Vagina (tissue), 2 donors: ENCODE measurements at places on chromosomes 11 and 22. TPM values are rescaled to one million over a fixed set of nuclear protein-coding genes. Genes with fewer than 3 reads are reported as not detected.

- H3K36me3 ChIP-seq: no peaks in the 10 kb centered on the region
- H3K4me1 ChIP-seq: peaks cover 32% of the 10 kb centered on the region
- no peak overlapping the region for H3K27ac ChIP-seq
- no peak overlapping the region for H3K4me3 ChIP-seq
Observed at GRCh38 chr11:72744474-72744873, 7.7 kb downstream of the ARAP1 start.

GRCh38 chr11:131397675-131398074 lies 27.3 kb downstream of the NTM start:
- H3K27me3 ChIP-seq: no peaks in the 10 kb centered on the region
- no peak for DNase-seq
- no peak overlapping the region for H3K4me3 ChIP-seq
- no peaks in the 10 kb centered on the region for H3K4me1 ChIP-seq

Gene RTN4RL2
- total RNA-seq: 2.0 TPM

GRCh38 chr11:112882494-112883381 lies 78.5 kb upstream of the NCAM1 start:
- no peaks in the 10 kb centered on the region for H3K27me3 ChIP-seq
- H3K4me1 ChIP-seq: peaks cover 26% of the 10 kb centered on the region
- no peak overlapping the region for H3K27ac ChIP-seq
- no peaks in the 10 kb centered on the region for H3K36me3 ChIP-seq
- no peak for DNase-seq

Gene SLC22A12
- not detected for total RNA-seq

- H3K36me3 ChIP-seq: no peaks in the 10 kb centered on the region
- DNase-seq: no peak
- no peak overlapping the region for H3K4me3 ChIP-seq
- no peaks in the 10 kb centered on the region for H3K27me3 ChIP-seq
- no peak overlapping the region for H3K27ac ChIP-seq
Observed at GRCh38 chr22:37357446-37358075, 69.7 kb downstream of the ELFN2 start.

Gene TTC36
- total RNA-seq: not detected

DNA sequence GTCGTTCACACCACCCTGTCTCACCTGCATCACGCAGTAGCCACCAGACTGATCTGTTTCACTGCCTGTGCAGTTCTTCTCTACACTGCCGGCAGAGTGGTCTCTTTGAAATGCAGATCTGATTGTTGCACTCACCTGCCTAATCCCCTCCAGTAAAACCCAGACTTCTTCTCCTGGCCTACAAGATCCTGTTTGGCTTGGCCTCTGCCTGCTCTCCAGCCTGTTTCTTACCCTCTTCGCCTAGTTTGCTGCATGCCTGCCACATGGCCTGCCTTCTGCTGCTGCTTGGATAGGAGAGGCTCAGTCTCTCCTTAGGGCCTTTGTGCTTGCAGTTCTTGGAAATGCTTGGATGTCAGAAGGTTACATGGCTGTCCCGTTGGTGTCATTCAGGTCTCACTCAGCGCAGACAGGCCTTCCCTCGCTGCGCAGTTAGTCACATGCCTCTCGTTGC lies 42.0 kb downstream of the PACS1 start:
- H3K4me3 ChIP-seq: no peak overlapping the region
- H3K27me3 ChIP-seq: no peaks in the 10 kb centered on the region
- peaks cover 43% of the 10 kb centered on the region for H3K4me1 ChIP-seq
- no peaks in the 10 kb centered on the region for H3K36me3 ChIP-seq
